ENCODE measurements at places on chromosomes 4 and X.

- DNase-seq: no peak
These were observed 124.4 kb downstream of the RELL1 start for GRCh38 chr4:37561803-37562207.

DNA sequence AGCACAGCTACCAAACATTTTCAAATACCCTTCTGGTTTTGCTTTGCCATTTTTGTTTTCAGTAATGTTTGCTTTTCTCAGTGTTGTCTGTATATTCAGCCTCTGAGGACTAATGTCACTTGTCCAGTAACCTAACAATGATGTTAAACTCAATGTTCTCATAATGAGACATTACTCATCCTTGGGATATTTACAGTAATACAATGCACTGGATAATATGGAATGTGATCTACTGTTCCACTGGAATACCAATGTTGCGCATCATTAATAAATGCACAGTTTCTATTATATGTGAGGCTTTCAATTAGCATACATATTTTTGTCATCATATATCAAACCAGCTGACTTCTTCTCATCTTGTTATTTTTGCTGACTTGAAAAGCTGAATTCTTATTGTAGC lies 259.1 kb downstream of the SH2D1A start:
- DNase-seq: no peak

GRCh38 chr4:87188932-87189331 lies 31.5 kb downstream of the KLHL8 start:
- DNase-seq: no peak

DNA sequence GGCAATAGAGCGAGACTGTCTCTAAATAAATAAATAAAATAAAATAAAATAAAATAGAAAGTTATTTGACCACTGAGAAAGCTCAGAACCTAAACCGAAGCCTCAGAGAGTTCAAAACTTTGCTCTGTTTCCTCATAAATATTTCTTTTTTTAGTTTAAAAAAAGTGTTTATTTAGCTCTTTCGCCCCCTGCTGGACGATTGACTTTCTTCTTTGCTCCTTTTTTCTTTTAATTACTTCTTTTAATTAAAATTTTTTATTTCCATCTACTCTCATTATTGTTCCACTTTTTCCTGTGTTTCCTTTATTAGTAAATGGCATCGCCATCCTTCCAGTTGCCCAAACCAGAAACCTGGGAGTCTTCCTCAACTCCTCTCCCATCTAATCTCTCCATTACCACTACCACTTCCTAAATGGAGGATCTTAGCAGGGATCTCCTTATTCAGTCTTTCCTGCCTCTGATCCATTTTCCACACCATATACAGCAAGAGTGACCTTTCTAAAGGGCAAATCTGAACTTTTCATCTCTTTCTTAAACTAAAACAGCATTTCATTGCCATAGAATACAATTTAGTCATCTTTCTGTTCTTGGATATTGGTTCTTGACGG lies 728 bp upstream of the IL13RA2 start:
- DNase-seq: no peak
